ENCODE measurements at places on chromosomes 1 and 21.
A peak's percentile ranks its signal among the peaks of the same experiment; 100 is the strongest.

DNA sequence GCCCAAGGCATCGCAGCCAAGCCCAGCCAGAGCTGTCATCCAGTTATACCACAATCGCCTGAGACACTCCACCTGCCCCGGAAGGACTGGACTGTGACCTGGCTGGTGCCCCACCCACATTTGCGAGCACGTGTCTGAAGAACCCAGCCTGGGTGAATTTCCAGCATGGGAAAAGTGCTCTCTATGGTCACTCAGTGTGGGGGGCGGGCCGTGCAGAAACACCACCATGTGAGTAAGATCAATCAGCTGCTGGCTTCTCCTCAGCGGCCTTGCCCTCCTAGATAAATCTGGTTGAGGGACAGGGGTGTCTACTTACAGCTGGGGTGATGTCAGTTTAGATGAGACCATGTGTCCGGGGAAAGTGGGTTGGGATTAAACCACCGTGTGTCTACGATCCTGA is 44.8 kb downstream of the URB1 start:
- peaks cover 19% of the 10 kb centered on the region for H3K36me3 ChIP-seq
- no peak for DNase-seq
- H3K4me3 ChIP-seq: no peak overlapping the region
- H3K4me1 ChIP-seq: no peaks in the 10 kb centered on the region
- no peaks in the 10 kb centered on the region for H3K27me3 ChIP-seq
- peak overlapping the region; percentile 10 for H3K27ac ChIP-seq

GRCh38 chr1:91572044-91572443 is 71.4 kb downstream of the CDC7 start:
- H3K27ac ChIP-seq: no peak overlapping the region
- no peak overlapping the region for H3K4me3 ChIP-seq
- no peak for DNase-seq
- H3K36me3 ChIP-seq: no peaks in the 10 kb centered on the region

DNA sequence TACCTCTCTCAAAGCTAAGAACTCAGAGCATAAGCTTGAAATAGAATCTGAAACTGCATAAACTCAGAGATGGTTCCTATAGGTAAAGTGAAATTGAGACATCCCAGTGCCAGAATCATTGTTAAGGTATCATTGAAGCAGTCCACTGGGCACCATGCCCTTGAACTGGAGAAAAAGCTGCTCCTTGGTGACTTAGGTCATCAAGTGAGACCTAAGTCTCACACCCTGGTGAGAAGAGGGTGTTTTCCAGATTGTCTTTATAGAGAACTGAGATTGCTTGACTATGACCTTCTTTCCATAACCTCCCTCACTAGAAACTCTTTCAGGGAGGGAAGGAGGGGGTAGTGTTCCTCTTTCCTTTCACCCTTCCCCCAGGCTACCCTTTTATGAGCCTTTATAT is 9.4 kb upstream of the ATP6V1G3 start:
- no peaks in the 10 kb centered on the region for H3K4me1 ChIP-seq
- no peaks in the 10 kb centered on the region for H3K36me3 ChIP-seq
- no peak overlapping the region for H3K4me3 ChIP-seq
- no peak overlapping the region for H3K27ac ChIP-seq

GRCh38 chr1:29363536-29363935 is 127.2 kb downstream of the PTPRU start:
- no peak overlapping the region for H3K4me3 ChIP-seq
- H3K36me3 ChIP-seq: no peaks in the 10 kb centered on the region
- no peaks in the 10 kb centered on the region for H3K27me3 ChIP-seq
- no peaks in the 10 kb centered on the region for H3K4me1 ChIP-seq

DNA sequence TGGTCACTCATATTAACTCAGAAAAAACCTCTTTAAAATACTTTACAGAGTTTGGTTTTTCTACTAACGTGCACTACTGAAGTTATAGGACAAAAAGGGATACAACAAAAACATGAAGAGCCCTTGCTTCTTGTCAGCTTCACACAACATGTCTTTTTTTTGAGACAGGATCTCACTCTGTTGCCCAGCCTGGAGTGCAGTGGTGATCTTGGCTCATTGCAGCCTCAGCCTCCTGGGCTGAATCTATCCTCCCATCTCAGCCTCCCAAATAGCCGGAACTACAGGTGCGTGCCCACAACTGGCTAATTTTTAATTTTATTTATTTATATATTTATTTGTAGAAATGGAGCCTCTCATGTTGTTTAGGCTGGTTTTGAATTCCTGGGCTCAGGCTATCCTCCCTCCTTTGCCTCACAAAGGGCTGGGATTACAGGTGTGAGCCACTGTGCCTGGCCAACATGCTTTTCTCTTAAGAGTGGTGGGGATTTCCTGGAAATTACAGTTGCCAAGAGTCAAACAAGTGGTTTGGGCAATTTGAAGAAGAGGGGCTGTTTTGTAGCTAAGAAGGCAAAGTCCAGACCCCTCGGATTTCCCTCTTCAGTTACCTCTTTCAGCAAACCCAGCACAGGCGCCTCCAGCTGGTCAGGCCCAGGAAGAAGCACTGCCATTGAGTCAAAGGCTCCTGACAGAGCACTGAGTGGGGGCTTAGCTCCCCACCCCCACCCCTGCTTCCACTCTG is 6.4 kb upstream of the SMPDL3B start:
- H3K4me3 ChIP-seq: no peak overlapping the region
- H3K4me1 ChIP-seq: no peaks in the 10 kb centered on the region
- no peaks in the 10 kb centered on the region for H3K36me3 ChIP-seq
- no peak overlapping the region for H3K27ac ChIP-seq
- DNase-seq: no peak

Measured in body of pancreas (tissue), 4 donors.